NCI-H1092 treated with DMSO at 0.1 percent for 48 hours (cell line): ENCODE measurements at places on chromosomes 7 and 10.

DNA sequence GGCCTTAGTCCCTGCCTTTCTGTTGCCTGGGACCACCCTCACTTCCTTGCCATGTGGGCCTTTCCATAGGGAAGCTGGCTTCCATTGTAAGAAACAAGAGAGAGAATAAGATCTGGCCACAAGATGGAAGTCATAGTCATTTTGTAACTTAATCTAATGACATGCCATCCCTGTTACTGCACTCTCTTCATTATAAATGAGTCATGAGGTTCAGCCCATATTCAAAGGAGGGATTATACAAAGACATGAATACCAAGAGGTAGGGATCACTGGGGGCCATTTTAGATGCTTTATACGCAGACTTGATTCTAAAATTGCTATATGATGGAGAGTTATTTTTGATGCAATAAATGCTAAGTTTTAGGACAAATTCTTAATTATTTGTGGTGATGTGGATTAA, 75.2 kb upstream of the CELF2 start:
- DNase-seq = no peak

GRCh38 chr10:72834183-72834825, 59.2 kb upstream of the OIT3 start:
- peak; percentile 58 for DNase-seq

GRCh38 chr10:3928078-3928477, 143.1 kb upstream of the KLF6 start:
- DNase-seq = no peak

DNA sequence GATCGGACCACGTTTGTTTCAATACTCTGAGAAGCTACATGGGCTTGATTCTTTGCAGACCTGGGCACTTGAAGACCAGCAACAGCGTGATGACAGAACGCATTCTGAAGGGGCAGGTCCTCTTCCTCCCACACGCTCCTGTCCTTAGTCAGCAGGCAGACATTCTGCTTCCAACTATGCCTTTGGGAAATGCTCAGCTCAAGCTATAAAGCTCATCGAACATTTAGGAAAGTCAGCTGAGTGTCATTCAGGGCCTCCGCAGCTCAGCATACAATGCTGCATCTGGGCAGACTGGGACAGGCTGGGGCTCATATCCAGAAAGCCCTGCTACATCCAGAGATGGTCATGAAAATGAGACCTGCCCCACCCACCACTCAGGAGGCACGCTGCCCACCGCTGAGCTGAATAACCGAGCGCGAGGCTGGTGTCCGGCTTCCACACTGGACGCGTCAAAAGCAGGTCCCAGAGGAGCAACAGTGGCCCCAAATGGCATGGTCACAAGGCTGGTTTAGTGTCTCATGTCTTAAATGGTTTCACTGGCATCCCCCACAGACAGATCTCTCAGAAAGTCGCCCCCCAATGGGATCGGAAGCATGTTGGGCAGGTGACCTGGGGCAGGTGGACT, 274.0 kb downstream of the DNAJB6 start:
- no peak for DNase-seq

DNA sequence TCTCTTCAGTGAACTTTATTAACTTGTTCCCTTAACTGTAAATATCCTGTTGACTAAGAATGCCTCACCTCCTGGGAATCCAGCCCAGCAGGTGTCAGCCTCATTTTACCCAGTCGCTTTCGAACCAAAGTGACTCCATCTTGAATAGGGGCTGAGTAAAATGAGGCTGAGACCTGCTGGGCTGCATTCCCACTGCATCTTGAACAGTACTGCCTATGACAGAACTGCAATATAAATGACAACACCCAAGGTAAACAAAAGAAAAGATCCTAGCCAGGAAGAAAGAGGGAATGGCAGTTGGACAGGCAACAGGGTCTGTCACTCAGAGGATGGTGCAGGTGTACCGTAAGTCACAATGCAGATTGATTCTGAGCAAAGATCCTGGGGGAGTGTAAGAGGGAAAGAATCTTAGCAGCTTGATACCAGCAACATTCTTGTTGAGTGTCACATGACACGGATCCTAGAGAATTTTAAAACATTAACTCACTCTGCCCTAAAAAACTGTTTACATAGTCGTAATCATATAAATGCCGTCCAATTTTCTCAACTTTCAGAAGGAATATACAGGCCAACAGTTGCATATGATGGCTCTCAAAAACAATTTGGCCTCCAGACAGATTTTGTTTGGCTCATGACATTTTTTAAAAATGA, 4.4 kb upstream of the FAM107B start:
- no peak for DNase-seq

- peak; percentile 44 for DNase-seq
Measured at GRCh38 chr7:42893346-42894240, 18.3 kb downstream of the C7orf25 start.

GRCh38 chr7:66315192-66315591, 110.1 kb downstream of the TPST1 start:
- DNase-seq = no peak

- DNase-seq = peak; percentile 100
Measured at GRCh38 chr7:129741743-129742213, 130.3 kb downstream of the NRF1 start.

DNA sequence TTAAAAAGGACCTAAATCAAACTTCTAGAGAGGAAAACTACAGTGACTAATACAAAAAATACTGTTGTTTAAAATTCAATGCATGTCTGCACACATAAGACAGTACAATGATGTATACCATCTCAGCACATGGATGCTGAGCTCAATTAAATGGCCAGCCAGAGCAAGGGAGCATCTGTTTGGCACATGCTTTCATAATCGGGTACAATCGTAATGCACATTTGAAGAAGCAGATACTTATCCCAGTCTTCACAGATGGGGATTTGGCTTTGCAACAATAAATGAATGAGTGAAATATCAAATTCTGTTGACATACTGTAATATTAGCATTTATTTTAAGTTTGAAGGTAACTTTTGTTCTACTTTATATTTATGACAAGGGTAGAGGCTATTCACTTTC, 187.8 kb downstream of the CRPPA start:
- no peak for DNase-seq

DNA sequence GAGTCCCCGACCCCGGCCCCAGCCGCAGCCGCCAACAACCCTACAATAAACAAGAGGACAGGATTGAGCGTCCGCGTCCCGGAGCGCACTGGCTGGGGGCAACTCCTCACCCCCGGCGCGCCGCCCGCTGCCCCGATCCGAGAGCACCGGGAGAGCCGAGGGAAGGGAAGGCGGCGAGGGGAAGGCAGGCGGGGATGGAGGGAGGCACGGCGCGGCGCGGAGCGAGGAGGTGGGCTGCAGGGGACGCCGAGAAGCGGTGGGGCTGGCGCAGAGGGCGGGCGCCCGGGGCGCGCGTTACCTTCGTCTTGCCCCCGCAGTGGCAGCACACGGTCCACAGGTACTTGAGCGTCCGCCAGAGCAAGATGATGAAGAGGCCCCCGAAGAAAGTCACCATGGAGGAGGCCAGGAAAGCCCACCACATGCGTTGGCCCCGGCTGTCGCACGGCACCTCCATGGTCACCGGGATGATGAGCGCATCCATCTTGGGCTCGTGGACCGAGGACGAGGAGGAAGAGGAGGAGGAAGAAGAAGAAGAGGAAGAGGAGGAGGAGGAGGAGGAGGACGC, 559 bp downstream of the KCNMA1 start:
- no peak for DNase-seq

- DNase-seq = no peak
Measured at GRCh38 chr7:45454771-45455170, 119.4 kb upstream of the ADCY1 start.

DNA sequence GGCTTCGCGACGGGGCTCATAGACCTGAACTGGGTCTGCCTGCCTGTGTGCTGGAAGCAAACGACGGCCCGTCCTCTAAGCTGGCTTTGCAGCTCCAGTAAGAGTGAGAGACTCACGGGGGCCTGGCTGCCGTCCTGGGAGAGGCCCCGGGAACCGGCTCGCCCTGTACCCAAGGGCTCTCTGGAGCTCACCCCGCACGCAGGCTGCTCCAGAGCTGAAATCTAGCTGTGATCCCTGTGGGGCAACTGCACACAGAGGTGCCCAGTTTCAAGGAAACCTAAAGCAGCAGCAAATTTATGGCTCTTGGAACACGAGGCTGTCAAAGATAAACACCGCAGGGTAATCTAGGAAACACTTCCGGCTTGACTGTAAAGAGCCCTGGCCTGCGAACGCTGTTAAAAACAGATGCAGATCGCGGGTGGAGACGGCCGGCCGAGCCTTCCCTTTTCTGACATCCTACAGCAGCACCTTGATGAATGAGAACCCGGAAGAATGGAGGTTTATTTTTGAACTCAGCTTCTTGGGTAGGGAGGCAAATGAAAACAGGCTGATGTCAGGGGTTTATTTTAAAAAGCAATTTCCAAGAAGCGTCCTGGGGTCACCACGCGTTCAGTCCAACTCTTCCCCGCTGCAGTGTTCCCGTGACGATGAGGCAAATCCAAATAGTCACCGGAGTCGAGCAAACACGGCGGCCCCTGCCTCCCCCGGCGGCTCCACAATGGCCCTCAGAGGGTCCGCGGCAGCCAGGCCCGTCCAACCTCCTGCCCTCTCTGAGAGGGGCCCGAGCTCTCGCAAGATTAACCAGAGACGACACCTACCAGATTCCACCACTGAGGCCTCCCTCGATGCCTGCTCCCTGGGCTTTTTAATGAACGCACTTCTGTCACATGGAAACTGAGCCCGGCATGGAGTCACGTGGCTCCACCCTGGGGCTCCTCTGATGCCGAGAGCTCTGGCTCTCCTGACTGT, 29.6 kb downstream of the AMZ1 start:
- peak; percentile 75 for DNase-seq

DNA sequence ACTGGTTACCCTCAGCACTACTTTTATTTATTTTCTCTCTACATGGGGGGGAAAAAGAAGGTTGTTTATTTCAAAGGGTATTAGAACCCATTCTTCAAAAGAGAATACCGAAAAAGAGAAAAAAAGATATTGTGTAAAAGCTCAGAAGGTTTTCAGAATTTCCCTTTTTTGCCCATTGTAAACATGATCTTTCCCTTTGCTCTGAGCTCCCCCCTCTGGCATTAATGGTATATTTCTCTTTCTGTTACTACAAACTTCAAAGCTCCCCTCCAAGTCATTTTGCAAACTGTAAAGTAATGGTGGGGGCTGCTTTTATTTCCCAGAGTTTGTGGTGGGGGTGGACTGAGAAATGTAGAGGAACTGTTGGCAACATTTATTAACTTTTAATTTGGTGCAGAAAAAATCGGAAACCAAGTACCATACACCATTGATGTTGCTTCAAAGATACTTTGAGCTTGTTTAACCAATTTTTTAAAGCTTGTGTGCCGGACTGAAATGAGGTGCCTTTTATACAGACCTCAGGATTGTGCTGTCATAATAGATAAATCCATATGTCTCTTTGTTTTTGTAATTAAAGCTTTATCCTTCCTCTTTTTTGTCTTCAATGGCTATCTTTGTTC, 181.5 kb downstream of the EXOC4 start:
- no peak for DNase-seq

GRCh38 chr7:150967349-150967748, 10.8 kb downstream of the KCNH2 start:
- peak; percentile 19 for DNase-seq
